ENCODE measurements at places on chromosomes 1 and 21. TPM values are rescaled to one million over a fixed set of nuclear protein-coding genes. Genes with fewer than 3 reads are reported as not detected.

GRCh38 chr1:36843027-36843426 lies 191.3 kb downstream of the GRIK3 start:
- DNase-seq, result no peak
- H3K36me3 ChIP-seq, result no peaks in the 10 kb centered on the region
- no peak overlapping the region for H3K4me3 ChIP-seq
- no peak overlapping the region for H3K27ac ChIP-seq
- H3K27me3 ChIP-seq, result no peaks in the 10 kb centered on the region

DNA sequence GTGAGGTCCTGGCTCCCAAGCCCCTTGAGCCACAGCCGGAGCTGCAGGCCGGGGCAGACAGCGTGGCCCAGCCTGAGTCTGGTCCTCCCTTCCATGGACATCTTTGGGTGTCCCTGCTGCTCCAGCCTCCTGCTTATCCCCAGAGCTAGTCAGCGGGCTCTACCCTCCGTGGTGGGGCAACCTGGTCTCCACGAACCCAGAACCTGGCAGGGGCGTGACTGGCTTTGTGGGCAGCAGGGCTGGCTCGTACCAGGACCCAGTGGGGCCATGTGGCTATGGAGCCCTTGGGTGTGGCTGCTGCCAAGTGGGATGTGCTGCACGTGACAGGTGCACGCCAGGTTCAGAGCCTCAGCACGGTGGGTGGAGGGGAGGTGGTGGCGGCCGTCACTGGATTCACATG lies 18.3 kb downstream of the CFAP410 start:
- H3K27ac ChIP-seq, result no peak overlapping the region
- H3K36me3 ChIP-seq, result peaks cover 95% of the 10 kb centered on the region
- no peaks in the 10 kb centered on the region for H3K4me1 ChIP-seq
- H3K4me3 ChIP-seq, result no peak overlapping the region

DNA sequence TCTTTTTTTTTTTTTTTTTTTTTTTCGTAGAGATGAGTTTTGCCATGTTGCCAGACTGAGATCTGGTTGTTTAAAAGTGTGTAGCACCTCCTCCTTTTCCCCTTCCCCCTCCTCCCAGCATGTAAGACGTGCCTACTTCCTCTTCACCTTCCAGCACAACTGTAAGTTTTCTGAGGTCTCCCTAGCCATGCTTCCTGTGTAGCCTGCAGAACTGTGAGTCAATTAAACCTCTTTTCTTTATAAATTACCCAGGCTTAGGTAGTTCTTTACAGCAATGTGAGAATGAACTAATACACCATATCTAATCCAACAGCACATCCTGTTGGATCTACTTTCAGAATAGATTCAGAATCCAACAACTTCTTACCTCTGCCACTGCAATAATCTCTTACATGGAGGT lies 111.1 kb downstream of the CLIC6 start:
- H3K27ac ChIP-seq, result no peak overlapping the region
- no peak overlapping the region for H3K4me3 ChIP-seq
- no peaks in the 10 kb centered on the region for H3K36me3 ChIP-seq
- H3K27me3 ChIP-seq, result no peaks in the 10 kb centered on the region
- no peak for DNase-seq
- H3K4me1 ChIP-seq, result no peaks in the 10 kb centered on the region

GRCh38 chr1:228794810-228795209 lies 59.5 kb downstream of the RHOU start:
- H3K27ac ChIP-seq, result no peak overlapping the region
- no peaks in the 10 kb centered on the region for H3K4me1 ChIP-seq
- no peak overlapping the region for H3K4me3 ChIP-seq
- peaks cover 18% of the 10 kb centered on the region for H3K27me3 ChIP-seq
- no peak for DNase-seq
- no peaks in the 10 kb centered on the region for H3K36me3 ChIP-seq

DNA sequence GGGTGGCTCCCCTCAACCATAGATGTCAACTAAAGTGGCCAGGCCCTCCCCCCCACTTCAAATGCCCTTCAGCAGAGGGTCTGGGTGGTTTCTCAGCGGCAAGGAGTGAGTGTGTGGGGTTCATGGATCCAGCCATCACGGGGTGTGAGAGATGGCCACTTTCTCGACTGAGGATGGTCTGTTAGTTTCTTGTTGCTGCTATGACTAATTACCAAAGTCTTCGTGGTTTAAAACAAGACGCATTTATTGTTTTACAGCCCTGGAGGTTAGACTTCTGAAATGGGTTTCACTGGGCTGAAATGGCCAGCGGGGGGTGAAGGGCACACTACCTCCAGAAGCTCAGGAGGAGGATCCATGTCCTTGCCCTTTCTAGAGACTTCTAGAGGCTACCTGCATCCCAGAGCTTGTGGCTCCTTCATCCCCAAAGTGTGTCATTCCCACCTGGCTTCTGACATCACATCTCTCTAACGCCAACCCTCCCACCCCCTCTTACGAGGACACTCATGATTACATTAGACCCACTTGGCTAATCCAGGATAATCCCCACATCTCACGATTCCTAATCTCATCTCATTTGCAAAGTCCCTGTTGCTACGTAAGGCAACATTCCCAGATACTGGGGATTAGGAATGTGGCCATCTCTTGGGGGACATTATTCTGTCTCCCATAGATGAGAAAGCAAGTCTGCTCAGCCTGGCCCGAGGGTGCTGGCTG lies 53.0 kb downstream of the EPHB2 start:
- no peaks in the 10 kb centered on the region for H3K27me3 ChIP-seq
- H3K4me1 ChIP-seq, result no peaks in the 10 kb centered on the region
- no peak overlapping the region for H3K27ac ChIP-seq
- H3K4me3 ChIP-seq, result no peak overlapping the region

- peak; percentile 64 for DNase-seq
- H3K27ac ChIP-seq, result no peak overlapping the region
- H3K4me3 ChIP-seq, result no peak overlapping the region
- no peaks in the 10 kb centered on the region for H3K27me3 ChIP-seq
- peaks cover 15% of the 10 kb centered on the region for H3K4me1 ChIP-seq
Observed at GRCh38 chr1:8211883-8212579, 105.9 kb upstream of the SLC45A1 start.

IFNLR1 gene
- 3.3 TPM for total RNA-seq

UCHL5 gene
- total RNA-seq, result 36.0 TPM

- no peaks in the 10 kb centered on the region for H3K27me3 ChIP-seq
- H3K4me1 ChIP-seq, result peaks cover 71% of the 10 kb centered on the region
- H3K4me3 ChIP-seq, result peak overlapping the region; percentile 100
- H3K27ac ChIP-seq, result peak overlapping the region; percentile 92
- DNase-seq, result peak; percentile 54
Observed at GRCh38 chr21:46457801-46458314, 833 bp upstream of the DIP2A start.

DNA sequence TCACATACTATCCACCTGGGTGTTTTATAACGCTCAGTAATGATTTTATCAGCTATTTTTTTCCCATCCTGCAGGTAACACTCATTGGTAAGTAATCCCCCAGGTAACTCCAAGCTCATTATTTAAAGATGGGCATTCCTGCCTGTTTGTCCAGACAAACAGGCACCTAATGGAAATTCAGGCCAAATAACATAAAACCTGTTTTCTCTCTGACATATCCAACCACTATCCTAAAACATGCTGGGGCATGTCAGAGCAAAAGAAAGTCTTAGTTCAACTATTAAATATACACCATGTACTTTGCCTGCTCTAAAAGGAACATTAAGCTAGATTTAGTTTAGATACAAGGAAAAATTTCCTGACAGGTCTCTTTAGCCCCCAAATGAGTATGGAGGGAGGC lies 987.7 kb downstream of the TTLL7 start:
- H3K36me3 ChIP-seq, result no peaks in the 10 kb centered on the region
- no peak for DNase-seq
- no peak overlapping the region for H3K4me3 ChIP-seq

- DNase-seq, result no peak
- H3K27ac ChIP-seq, result no peak overlapping the region
- peaks cover 11% of the 10 kb centered on the region for H3K4me1 ChIP-seq
- no peaks in the 10 kb centered on the region for H3K36me3 ChIP-seq
- no peak overlapping the region for H3K4me3 ChIP-seq
- H3K27me3 ChIP-seq, result peaks cover 4% of the 10 kb centered on the region
Observed at GRCh38 chr1:157153746-157154145, 15.6 kb upstream of the ETV3 start.

TFAP2E gene
- total RNA-seq, result not detected

MPL gene
- 0.38 TPM for total RNA-seq

PLOD1 gene
- 37.5 TPM for total RNA-seq

PSRC1 gene
- 0.23 TPM for total RNA-seq

GRCh38 chr1:169809370-169810095 lies 14.8 kb upstream of the METTL18 start:
- no peak for DNase-seq
- no peak overlapping the region for H3K4me3 ChIP-seq
- H3K27me3 ChIP-seq, result no peaks in the 10 kb centered on the region
- no peaks in the 10 kb centered on the region for H3K36me3 ChIP-seq
- H3K27ac ChIP-seq, result no peak overlapping the region

IL19 gene
- total RNA-seq, result not detected

SEMA4A gene
- total RNA-seq, result 0.75 TPM

GRCh38 chr1:238468068-238468467 lies 577.3 kb upstream of the ZP4 start:
- no peak for DNase-seq
- no peaks in the 10 kb centered on the region for H3K27me3 ChIP-seq
- H3K36me3 ChIP-seq, result no peaks in the 10 kb centered on the region
- H3K4me1 ChIP-seq, result no peaks in the 10 kb centered on the region
- H3K4me3 ChIP-seq, result no peak overlapping the region
